ENCODE measurements at places on chromosomes 7 and 10.

- DNase-seq, result no peak
These were observed 25.1 kb upstream of the FAM20C start for GRCh38 chr7:167090-167855.

GRCh38 chr7:82286798-82287140, 156.8 kb downstream of the CACNA2D1 start:
- no peak for DNase-seq

- DNase-seq, result no peak
These were observed 38.9 kb upstream of the CTBP2 start for GRCh38 chr10:125199270-125199669.

- no peak for DNase-seq
These were observed 980 bp downstream of the FHIP2A start for GRCh38 chr10:114822444-114823076.
